NCI-H345 (cell line): ENCODE measurements at places on chromosomes 11 and 22.

DNA sequence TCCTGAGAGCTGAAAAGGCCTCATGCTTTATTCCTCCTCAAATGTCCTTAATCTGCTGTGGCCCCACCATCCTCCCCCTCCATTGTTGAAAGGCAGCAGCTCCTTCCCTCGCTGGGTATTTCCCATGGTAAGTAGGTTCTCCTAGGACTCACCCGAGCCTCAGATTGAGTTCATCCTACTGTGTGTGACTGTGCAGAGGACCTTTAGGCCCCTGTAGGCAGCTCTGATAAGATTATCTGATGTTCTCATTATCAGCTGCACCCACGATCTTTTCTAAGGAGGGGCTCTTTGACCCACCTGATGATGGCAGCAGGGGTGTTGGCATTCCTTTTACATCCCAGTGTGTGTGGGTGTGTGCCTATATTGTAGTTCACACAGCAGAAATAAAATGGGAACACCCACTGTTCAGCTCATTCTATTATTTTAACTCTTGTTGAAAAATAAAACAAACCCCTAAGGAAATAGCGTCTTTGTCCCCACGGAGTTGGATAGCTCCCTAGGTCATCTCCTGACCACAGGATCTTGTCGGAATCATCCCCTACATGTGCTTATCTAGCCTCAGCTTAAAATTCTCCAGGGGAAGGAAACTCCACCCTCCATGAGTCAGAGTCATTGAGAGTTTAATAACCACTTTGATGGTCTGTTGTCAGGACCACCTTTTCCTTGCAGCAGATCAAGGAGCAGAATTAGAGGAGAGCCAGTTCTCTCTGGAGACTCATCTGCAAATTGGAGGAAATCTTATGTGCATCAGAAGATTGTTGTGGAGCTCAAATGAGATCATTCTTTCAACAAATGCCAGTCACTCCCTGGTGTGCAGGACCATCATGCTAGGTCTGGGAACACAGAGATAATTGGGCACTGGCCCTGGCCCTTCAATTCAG, 19.3 kb downstream of the ENDOD1 start:
- DNase-seq: no peak

GRCh38 chr22:25853078-25853477, 111.1 kb downstream of the MYO18B start:
- no peak for DNase-seq

GRCh38 chr11:101264306-101264705, 134.7 kb upstream of the PGR start:
- no peak for DNase-seq

DNA sequence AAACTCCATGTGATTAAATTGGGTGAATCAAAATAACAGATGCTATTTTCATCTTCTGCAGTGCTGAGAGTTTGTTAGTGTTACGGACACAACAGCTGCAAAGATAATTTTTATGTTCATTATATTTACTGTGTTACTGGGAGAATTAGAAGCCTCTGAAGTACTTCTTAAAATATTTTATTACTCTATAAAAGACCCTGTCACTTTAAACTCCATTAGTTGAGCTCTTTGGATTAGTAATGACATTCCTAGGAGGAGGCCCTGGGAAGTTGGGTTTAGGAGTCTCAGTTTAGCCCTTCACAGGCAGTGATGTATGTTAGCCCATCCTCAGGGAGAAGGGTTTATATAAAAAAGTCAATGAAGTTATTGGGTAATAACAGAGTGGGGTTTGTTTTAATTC, 596.7 kb downstream of the JRKL start:
- DNase-seq: no peak
